ENCODE measurements at places on chromosomes 11 and 22.

DNA sequence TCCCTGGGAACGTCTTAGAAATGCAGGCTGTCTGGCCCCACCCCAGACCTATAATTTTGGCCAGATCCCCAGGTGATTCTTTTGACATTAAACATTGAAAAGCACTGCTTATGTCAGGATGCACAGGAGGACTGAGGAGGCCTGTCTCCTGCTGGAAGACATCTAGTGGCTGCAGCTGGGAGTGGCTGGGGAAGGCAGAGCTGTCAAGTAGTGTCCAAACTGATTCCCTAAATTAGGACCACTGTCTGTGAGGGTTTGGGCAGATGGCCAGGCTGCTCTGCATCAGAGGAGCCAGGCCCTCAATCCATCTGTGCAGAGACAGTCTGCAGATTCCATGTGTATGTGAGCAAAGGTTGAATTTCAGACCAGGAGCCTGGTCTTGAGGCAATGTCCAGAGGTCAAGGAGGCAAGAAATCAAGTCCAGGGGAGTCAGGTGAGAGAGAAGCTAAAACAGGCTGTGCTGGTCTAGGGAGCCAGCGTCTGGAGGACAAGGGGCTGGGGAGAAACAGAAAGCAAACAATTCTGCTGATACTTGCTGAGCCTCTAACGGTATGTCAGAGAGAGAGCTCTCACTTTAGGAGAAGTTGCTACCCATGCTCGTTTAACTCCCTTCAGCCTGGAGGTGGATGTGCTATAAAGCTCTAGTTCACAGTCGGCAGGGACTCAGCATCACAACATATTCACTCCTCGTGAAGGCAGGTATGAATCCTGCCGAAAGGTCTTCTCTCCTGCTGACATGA, 15.3 kb upstream of the SYTL2 start:
- no peak for DNase-seq

DNA sequence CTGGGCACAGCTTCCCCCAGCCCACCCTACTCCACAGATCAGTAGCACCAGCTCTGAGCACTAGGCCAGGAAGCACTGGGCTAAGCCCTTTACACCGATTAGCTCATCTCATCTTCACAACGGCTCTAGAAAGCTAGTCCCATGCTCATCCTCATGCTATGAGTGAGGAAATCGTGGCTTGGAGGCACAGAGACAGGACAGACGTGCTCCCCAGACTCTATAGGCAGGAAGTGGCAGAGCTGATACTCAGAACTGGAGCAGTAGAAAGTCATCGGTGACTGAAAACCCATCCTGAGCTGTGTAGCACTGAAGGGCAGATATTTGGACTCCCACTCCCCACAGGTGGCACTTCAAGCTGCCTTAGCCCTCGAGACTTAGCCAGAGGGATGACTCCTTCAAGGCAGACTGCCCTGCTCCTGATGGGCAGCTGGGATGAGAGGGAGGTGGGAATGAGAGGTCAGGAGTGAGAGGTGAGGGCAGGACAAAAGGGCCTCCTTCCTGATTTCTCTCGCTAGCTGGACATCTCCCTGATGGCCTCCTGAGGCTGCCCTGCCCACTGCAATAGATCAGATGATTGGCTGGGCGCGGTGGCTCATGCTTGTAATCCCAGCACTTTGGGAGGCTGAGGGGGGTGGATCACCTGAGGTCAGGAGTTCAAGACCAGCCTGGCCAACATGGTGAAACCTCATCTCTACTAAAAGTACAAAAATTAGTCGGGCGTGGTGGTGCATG, 9.7 kb downstream of the CD5 start:
- peak; percentile 47 for DNase-seq

DNA sequence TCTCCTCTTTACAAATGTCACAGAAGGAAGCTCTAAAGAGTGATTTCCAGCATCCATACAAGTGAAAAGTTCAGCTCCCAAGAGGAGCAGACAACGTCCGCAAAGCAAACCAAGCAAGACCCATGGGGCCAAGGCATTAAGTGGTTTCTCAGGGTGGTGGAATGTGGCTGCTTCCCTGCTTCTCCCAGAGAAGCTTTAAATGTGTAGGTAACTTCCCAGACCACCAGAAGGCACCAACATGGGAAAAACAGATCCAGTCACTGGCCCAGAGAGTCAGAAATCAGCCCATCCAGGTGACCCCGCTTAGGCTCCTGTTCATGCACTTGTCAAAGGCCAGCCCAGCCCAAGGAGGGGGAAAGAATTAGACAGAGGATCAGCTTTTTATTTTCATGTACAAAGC, 13.3 kb upstream of the PHF21A start:
- no peak for DNase-seq

DNA sequence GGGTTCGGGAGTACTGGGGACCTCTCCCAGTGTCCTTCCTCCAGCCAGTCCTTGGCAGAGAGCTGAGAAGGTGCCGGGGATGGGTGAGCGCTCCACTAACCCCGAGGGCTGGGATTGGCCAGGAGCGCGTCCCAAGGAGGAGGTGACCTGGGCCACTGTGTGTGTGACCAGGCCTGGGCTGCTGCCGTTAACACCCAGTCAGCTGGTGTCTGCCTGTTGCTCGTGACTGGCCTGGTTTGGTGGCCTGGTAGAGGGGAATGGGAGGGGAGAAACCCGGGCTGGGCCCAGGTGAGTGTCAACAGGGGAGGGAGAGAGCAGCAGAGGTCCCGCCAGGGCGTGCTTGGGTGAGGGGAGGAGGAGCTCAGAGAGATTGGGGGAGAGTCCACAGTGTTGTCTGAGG, 29.9 kb upstream of the GRAMD4 start:
- no peak for DNase-seq

GRCh38 chr11:74084796-74085541, 76.1 kb upstream of the UCP3 start:
- no peak for DNase-seq

DNA sequence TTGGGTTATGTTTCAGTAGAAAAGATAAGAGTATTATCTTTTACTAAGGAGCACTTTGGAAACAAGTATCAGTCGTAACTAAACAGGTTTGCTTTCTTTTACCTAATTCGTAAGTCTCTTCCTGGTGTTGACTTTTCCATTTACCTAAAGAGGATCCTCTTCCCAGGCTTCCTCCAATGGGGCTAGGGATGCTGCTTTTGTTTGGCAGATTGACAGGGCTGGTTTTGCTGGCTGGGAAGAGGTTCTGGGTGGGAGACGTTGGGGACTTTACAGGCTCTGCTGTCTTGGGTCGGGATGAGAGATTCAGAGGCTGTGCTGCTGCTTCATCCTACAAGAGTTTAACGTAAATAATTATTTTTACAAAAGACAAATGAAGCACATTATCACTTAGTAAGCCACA, 306.7 kb downstream of the SOX6 start:
- no peak for DNase-seq

DNA sequence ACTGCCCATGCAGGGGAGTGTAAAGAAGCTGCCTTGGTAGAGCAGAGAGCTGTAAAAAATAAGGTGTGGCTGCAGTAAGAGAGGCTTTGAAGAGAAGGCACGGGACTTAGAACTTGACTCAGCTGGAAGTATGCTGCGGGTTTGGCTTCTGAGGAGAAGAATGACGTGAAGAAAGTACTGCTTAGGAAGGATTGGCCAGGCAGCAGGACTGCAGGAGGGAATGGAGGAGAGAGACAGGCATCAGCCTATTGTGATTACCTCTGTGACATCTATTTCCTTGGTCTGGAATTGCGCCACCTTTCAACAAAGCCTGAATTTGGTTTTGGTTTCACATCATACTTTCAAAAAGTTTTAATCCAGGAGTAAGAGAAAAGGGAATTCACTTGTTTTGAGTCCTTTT, 22.5 kb downstream of the PRRG4 start:
- DNase-seq: no peak

DNA sequence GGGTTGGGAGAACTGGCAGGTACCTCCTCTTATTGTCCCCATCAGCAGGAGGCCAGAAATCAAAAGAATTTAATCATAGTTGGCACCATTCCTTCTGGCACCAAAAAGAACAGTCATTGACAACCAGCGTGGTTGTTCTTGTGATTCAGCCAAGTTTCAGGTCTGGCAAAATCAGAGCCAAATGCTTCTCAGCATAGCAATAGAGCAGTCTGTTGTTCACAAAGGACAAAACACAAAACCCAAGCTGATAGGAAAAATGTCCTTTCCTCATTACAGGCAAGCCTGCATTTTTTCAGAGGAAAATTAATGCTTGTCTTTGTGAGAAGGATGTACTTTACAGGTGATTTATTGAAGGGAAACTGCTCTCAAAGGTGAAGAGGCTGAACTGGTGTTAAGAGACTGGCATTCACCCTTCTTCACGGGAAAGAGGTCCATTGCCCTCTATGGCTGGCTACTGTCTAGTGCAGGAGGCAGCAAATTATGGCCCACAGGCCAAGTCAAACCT, 241.8 kb upstream of the ARHGAP42 start:
- DNase-seq: no peak

GRCh38 chr11:125593114-125593820, 615 bp downstream of the STT3A start:
- no peak for DNase-seq

- no peak for DNase-seq
Observed at GRCh38 chr22:31099386-31099785, 8.0 kb downstream of the SELENOM start.

GRCh38 chr11:20066013-20066782, 94.1 kb downstream of the DBX1 start:
- no peak for DNase-seq

- no peak for DNase-seq
Observed at GRCh38 chr11:126406368-126406767, 50.9 kb downstream of the ST3GAL4 start.

GRCh38 chr11:108618529-108618928, 25.0 kb upstream of the EXPH5 start:
- no peak for DNase-seq
